Caki2 (cell line): ENCODE measurements at places on chromosomes 6 and 20. TPM values are rescaled to one million over a fixed set of nuclear protein-coding genes. Genes with fewer than 3 reads are reported as not detected.

Gene EPB41L1
- total RNA-seq: 44.7 and 54.4 TPM in 2 replicates

Gene CLIC5
- not detected in 2 replicates for total RNA-seq

Gene WFDC5
- not detected in 2 replicates for total RNA-seq

Gene GHRH
- total RNA-seq: not detected in 2 replicates

Gene MYCT1
- total RNA-seq: not detected in 2 replicates

Gene IPCEF1
- 0.20 and 0.29 TPM in 2 replicates for total RNA-seq

Gene LPA
- total RNA-seq: not detected in 2 replicates

Gene HLA-DOA
- not detected in 2 replicates for total RNA-seq

Gene TNFAIP3
- 6.1 and 19.2 TPM in 2 replicates for total RNA-seq

Gene POU5F1
- 0.09 and 26.0 TPM in 2 replicates for total RNA-seq

Gene SPO11
- total RNA-seq: not detected in 2 replicates

Gene SDHAF4
- 7.1 and 9.8 TPM in 2 replicates for total RNA-seq

Gene TREML1
- total RNA-seq: not detected in 2 replicates

Gene TRMT11
- 8.1 and 10.9 TPM in 2 replicates for total RNA-seq

Gene SPATS1
- not detected in 2 replicates for total RNA-seq

Gene SEL1L2
- not detected in 2 replicates for total RNA-seq

Gene FAXC
- 8.5 and 16.0 TPM in 2 replicates for total RNA-seq

Gene RSPO4
- not detected in 2 replicates for total RNA-seq

Gene HLA-DRB1
- total RNA-seq: 0.17 TPM in 1 of 2 replicates, not detected in the other

Gene TCP11
- 2.0 TPM in 1 of 2 replicates, not detected in the other for total RNA-seq

Gene CALHM5
- 3.0 and 3.2 TPM in 2 replicates for total RNA-seq

Gene PROKR2
- not detected in 2 replicates for total RNA-seq

Gene PRKN
- total RNA-seq: 1.0 and 1.1 TPM in 2 replicates

Gene SRMS
- total RNA-seq: not detected in 2 replicates

Gene RAET1G
- not detected in 2 replicates for total RNA-seq

Gene MICB
- total RNA-seq: 11.5 and 18.2 TPM in 2 replicates

Gene TUBB2B
- 3.0 and 5.3 TPM in 2 replicates for total RNA-seq
